Fibroblast of skin of right quadriceps (primary cell): ENCODE measurements at places on chromosomes 6 and 20.
A peak's percentile ranks its signal among the peaks of the same experiment; 100 is the strongest.

GRCh38 chr20:42496595-42496994 lies 693.1 kb downstream of the PTPRT start:
- no peak for DNase-seq

- no peak for DNase-seq
These were observed 28.9 kb downstream of the VEGFA start for GRCh38 chr6:43798688-43799444.

DNA sequence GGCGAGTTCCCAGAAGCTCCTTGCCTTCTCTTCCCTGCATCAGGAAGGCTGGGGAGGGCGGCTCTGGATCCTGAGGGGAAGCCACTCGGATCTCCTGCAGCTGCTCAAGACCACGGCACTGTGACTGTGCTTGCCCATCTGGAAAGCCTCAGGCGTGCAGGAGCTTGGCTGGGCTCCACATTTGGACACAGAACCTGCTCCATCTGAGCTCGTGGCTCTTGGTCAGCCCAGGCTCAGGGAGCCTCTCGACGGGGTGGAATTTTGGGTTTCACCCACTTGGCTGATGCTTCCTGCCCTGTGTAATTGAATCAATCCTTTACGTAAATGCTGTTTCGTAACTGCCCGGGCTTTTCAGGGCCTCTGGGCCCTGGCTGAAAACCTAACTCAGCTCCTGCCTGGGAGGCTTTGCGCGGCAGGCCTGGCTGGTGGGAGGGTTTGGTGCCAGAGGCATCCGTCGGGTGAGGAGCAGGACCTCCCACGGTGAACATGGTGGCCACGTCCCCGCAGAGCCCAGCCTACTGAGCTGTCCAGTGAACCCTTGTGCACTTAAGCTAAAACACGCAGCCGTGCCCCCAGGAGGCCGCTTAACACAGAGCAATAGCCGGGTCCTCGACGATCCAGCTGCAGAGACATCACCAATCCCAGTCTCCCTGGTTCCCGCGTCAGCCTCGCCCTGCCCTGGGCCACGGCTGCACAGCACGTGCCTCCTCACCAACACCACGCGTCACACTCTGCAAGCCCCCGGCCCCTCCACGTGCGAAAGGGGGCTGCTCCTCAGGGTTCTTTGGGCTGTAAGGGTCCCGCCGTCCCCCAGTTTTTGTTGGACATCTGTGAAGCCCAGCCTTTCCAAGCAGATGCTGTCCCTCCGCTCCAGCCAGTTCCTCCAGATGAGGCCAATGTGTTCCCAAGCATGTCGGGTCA lies 241.0 kb downstream of the DLL1 start:
- peak; percentile 23 for DNase-seq

DNA sequence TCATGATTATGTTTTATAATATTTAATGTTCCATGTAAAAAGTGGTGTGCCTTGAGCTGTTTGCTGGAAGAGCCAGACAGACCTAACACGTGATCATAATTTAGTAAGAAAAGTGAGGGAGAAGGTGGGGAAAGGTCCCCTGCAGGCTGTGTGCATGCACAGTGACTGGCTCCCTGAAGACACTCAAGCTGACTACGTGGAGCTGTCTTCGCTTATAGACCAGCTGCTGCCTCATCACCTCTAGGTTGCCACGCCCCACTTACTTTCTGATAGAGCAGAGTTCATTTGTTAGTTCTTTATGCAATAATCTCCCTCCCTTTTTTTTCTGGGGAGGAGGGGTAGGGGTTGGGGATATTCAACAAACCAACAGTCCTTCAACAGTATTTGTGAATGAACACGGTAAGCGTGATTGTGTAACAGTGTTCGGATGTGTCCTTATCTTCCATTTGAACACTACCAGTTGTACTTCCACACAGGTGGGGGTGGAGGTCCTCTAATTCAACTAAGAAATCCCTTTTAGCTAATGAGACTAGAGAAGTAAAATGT lies 157.3 kb downstream of the BACH2 start:
- no peak for DNase-seq

- peak; percentile 52 for DNase-seq
These were observed 162.2 kb downstream of the KCNQ5 start for GRCh38 chr6:72784071-72784470.

GRCh38 chr6:2158596-2159271 lies 86.7 kb downstream of the GMDS start:
- peak; percentile 32 for DNase-seq

DNA sequence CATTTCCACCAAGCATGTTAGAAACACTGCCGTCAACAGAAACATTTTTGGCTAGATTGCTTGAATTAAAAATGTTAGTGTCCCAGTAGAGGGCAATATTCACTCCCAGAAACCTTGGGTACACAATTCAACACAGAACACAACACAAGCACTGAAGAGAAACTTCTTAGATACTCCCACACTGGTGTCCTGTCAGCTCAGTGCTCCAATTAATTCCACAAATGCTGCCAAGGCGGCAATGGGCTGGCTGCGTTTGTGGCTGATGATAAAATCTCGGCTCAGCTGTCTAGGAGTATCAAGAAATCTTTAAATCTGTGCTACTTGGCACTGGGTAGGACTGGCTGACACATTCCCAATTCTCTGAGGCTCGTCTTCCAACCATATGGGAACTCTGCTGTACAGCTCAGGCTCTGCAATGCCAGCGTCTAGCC lies 39.3 kb downstream of the BEND3 start:
- peak; percentile 18 for DNase-seq

GRCh38 chr6:5337573-5337972 lies 76.3 kb downstream of the FARS2 start:
- DNase-seq: peak; percentile 70

DNA sequence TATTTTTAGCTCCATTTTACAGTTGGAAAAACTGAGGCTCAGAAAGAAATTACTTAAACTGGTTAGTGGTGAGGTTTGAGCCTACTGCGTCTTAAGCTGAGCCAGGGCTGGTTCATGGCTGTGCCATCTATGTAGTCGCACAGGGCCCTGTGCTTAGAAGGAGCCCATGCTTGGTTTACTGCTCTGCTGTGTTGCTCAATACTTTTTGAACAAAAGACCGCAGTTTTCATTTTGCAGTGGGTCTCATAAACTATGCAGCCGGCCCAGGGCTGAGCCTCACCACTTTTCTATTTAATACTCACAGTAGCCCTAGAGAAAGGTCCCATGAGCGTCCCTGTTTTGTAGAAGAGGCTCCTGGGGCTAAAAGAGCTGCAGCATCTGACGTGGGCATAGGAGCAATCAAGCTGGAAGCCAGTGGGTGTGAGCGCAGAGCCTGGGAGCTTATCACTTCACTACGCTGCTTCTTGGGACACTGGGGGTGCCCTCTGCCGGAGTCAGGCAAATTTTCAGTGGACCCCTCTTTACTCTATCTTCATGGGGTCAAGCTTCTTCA lies 501 bp downstream of the SIRPB2 start:
- no peak for DNase-seq

DNA sequence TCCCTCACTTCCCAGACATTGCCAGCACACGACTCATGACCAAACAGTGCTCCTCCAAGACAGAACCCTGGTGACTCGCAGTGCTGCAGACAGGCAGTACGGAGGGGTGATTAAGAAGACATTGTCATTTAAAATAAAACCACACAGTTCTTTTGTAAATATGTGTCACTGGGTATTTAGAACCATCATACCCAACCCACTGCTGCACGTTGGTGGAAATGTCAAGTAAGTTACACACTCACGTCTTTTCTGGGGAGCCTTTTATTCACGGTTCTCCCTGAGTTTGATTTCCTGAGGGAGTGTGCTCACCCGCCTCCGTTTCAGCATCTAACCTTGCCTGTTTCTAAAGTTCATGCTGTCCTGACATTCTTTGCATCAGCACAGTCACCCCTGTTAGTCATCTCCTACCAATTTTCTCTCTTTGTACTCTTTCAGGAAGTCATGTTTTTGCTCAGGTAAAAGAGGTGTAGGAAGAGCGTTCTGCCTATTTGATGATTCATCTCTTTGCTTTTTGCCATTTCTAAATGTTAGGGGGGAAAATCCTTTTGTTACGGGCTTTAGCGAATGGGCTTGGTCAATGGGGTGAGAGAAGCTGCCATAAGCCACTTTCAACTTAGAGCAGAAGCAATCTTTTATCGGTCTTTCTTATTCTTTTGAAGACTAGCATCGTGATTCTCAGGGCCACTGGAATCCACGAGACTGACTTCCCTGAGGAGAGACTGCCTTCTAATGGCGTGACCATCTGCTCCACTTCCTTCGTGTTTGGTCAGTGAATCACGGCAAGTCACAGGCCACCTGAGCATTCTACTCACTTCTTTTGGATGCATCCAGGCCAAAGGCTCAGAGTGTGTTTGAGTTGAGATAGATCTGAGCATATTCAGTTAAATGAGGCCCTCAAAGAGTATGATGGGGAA lies 512.8 kb upstream of the JARID2 start:
- DNase-seq: peak; percentile 78

GRCh38 chr20:14826543-14827313 lies 489.3 kb upstream of the FLRT3 start:
- DNase-seq: no peak

GRCh38 chr6:27838058-27838944 lies 73.9 kb downstream of the OR2B2 start:
- DNase-seq: peak; percentile 100

DNA sequence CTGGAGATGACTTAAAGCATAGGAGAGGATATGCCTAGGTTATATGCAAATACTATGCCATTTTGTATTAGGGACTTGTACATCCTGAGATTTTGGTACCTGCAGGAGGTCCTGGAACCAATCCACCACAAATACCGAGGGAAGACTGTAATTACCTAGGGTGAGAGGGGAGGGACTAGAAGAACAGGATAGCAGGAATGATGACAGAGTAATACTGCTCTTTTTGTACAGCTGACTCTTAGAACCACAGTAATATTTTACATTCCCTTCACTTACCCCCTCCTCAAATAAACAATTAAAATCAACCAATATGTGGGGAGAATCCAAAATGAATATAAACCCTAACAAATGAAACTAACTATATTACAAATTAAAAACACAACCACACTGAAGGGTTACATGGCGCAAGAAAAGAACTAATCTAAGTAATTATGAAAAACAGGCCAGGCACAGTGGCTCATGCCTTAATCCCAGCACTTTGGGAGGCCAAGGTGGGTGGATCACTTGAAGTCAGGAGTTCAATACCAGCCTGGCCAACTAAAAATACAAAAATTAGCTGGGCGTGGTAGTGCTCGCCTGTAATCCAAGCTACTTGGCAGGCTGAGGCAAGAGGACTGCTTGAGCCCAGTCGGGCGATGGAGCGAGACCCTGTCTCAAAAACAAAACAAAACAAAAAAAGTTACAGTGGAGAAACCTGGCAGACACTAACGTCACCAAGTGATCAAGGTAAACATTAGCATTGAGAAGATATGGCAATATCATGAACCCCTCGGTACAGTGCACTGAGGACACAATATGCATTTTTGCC lies 37.1 kb downstream of the MAP1LC3A start:
- DNase-seq: no peak

DNA sequence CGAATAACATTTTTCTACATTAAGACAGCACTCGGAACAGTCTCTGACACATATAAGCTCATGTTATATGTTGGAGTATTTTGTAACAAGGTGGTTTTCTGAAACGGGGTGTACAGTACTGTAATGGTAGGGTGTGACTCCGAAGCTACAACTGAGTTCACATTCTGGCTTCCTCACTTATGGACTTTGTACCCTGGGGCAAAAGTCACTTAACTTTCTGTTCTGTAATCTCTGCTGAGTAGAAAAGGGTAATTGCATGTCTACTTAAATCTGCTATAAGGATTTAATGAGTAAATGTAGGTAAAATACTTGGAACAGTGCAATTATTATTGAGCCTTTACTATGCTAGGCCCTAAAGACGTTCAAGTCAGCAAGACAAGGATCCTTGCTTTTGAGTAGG lies 4.7 kb upstream of the LTV1 start:
- DNase-seq: no peak

GRCh38 chr6:159213405-159213804 lies 44.2 kb downstream of the FNDC1 start:
- DNase-seq: no peak

- no peak for DNase-seq
These were observed 7.5 kb downstream of the VGLL2 start for GRCh38 chr6:117272891-117273290.

DNA sequence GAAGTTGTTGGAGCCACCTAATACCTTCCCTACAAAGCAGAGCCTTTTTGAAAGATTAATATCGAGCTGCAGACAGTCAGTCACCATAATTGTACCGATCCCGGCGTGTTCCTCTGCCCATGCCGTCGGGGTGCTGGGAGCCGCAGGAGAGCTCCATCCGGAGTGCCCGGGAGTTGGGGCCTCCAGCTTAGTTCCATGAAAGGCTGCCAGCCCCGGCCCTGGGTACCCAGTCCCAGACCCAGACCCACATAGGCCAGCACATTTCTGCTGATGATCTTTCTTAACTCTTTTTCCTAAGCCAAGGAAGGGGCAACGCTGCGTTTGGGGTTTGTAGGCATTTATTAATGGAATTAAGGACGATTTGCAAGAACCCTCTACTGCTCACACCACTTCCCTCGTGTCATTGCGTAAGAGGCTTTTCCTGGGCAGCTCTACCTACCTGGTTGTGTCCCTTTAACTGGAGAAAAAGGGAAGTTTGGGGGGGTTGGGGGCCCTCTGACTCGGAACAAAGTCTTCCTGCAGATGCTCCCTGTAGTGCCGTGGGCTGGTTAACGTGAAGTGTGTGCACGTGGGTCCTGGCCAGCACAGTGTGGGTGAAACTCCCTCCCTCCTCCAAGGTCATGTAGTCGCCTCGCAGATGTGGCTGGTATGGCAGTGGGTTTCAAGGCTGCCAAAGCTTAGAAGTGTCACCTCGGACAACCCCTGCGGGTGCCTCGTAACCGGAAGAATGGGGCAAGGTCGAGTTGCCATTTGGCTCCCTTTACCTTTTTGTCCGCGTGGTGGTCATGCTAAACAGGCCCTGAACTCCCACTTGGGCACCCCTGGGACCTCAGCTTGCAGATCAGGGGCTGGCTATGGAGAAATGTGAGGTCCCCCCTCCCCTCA lies 54.3 kb upstream of the APCDD1L start:
- DNase-seq: no peak

GRCh38 chr6:167107787-167108186 lies 15.1 kb upstream of the CCR6 start:
- no peak for DNase-seq

DNA sequence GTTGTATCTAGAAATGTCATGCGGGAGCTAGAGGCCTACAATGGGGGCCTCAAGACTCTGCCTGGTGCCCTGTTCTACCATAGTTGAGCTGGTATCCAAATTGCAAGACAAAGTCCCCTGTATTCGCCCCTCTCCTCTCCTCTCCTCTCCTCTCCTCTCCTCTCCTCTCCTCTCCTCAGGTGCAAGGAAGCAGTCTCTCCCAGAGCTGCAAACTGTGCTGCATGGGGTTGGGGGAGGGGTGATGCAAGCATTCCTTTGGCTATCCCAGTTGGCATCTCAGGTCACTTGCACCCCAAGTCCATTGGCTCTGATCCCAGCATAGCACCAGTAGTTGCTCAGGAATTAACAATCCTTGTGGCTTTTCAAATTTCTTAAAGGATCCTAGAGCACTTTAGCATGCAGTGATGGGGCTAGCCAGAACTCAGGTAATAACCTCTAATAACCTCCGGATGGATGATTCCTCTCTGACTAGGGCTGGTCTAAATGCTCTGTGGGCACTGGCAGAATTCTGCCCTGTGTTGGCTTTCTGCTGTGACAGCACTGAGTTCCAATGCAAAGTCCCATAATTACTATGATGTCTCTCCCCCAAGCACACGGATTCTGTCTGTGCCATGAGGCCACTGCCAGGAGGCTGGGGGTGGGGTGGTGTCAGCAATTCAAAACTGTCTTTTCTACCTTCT lies 35.3 kb downstream of the TAF11 start:
- DNase-seq: no peak
